Right ventricle myocardium inferior (tissue), 1 donor: ENCODE measurements at places on chromosomes 1 and 21. TPM values are rescaled to one million over a fixed set of nuclear protein-coding genes. Genes with fewer than 3 reads are reported as not detected.

ZNF683 gene
- total RNA-seq: 0.14 TPM

DYNLT4 gene
- total RNA-seq: 1.0 TPM

LENEP gene
- total RNA-seq: not detected

PLEKHN1 gene
- not detected for total RNA-seq

SCMH1 gene
- total RNA-seq: 41.1 TPM
